ENCODE measurements at places on chromosomes 6 and 20. TPM values are rescaled to one million over a fixed set of nuclear protein-coding genes. Genes with fewer than 3 reads are reported as not detected.
A peak's percentile ranks its signal among the peaks of the same experiment; 100 is the strongest.

DNA sequence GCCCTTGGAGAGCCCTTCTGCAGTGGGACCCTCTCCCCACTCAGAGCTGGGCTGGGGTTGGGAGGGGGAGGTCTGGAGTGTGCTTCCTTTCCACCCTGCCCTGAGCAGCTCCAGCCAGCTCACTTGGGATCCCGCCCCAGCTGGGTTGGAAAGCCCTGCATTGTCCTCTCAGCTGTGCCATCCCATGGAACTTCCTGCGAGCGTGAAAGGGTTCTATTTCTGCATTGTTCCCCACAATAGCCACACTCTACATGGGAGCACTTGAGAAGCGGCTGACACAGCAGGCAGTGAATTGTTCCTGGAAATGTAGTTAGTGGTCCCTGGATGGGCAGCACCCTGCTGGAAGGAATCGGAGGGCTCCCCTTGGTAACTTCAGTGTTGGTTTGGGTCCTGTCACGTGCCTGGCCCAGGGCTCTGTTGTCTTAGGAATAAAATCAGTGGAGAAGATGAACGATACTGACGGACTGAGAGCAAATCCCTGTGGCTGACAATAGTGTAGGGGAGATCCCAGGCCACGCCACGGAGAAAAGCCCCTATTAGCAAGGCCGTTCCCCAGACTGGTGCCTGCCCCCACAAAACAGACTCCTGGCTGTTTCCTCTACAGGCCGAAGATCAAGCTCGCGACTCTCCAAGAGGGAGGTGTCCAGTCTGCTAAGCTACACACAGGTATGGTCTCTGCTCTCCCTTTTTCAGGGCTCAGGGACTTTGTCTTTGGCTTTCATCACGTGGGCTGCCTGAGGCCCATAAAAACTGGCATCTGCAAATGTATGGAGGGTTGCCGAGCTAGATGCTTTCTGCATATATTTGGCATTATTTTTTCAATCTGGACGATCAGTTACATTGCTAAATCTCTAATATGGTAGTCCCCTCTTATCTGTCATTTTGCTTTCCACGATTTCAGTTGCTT is 18.8 kb downstream of the DNMT3B start:
- H3K27ac ChIP-seq, result no peak overlapping the region
- H3K4me3 ChIP-seq, result no peak overlapping the region
- H3K4me1 ChIP-seq, result no peaks in the 10 kb centered on the region
- DNase-seq, result no peak

DNA sequence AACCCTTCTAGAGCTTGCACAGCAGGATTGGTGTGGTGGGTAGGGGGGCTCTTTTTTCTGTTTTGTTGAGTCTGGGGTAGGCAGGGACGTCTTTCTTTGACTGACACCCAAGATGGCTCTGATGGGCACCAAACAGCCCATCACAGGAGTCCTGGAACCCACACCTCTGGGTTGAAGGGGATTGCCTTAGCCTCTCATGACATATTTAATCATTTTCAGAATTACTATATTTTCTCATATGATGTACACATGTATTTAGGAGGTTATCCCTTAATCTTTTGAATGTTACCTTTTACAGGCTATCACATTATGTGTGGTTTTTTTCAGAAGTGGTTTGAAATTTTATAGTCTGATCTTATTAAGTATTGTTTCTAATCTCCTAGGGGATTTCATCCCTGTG is 64.6 kb downstream of the RPP40 start:
- no peak overlapping the region for H3K4me3 ChIP-seq
- H3K36me3 ChIP-seq, result peaks cover 4% of the 10 kb centered on the region
- no peaks in the 10 kb centered on the region for H3K27me3 ChIP-seq

DNA sequence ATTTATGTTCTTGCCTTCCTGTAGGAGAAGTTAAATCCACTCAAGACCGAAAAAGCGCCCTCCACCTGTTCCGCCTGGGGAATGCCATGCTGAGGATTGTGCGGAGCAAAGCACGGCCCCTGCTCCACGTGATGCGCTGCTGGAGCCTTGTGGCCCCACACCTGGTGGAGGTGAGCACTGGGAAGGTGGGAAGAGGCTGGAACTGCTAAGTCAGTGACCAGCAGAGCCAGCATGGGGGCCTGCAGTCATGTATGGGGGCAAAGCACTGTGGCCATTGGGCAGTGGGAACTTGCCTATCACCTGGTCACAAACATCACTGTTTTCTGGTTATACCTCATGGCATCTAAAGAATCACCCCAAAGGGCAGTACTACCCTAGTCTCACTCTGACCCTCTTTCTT is 78.5 kb upstream of the PBOV1 start:
- no peak overlapping the region for H3K4me3 ChIP-seq
- no peak for DNase-seq
- no peaks in the 10 kb centered on the region for H3K4me1 ChIP-seq

DNA sequence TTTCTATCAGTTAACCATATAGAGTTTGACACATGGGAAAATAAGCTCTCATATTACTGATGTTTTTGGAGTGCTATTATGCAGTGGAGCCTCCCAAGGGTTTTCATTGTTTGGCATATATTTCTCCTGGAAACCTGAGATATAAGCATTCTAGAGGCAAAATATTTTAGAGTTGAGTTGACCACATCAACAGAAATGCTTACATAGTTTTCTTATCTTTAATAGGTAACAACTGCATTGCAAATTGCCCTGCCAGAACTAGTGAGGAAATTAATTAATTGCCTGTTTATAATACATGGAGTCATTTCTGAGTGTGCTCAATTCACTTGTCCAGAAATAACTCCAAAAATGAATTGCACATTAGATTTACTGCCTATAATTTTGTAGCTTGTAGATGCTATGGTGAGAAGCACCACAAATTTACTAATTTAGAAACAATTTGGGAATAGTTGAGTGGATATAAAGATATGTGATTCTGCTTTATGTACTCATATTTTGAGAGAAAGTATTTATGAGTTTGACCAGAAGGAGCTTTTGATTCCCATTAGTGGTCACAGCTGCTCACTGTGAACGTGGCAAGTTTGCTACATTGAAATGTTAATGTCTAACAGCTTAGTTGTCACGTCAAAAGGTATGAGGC is 288.7 kb downstream of the CD109 start:
- H3K4me3 ChIP-seq, result no peak overlapping the region
- H3K27me3 ChIP-seq, result no peaks in the 10 kb centered on the region
- H3K4me1 ChIP-seq, result no peaks in the 10 kb centered on the region
- no peak for DNase-seq

DNA sequence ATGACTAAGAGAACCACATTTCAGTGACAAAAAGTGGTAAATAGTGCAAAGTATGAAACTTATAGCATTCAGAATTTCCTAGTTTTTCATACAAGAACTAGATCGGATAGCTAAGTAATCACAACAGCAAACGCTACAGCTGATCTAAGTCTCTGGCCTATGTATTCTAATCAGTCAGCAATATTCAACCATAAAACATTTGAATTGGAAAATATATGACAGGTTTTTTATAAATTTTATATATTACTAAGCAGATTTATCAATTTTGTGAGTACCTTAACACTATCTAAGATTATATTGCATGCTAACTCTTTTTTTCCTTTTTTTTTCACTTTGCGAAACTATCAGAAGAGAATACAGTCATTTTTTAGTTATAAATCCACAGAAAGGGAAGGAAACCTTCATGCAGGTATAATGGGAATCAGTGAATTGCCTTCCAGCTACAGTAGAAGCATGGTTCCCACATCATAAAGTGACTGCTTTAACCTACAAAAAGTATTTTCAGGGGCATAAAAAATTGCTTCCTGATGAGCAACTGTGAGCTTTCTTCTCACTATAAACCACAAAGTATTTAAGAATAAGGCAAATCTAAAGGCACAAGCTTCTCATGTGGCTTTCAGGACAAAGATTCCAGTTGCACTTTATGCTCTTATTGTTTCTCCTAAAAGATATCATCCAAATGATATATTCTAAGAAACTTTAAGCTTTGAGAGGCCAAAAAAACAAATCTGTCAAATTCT is 74.0 kb upstream of the GJE1 start:
- no peak overlapping the region for H3K27ac ChIP-seq
- no peaks in the 10 kb centered on the region for H3K36me3 ChIP-seq
- H3K27me3 ChIP-seq, result peaks cover 2% of the 10 kb centered on the region
- H3K4me3 ChIP-seq, result no peak overlapping the region
- DNase-seq, result no peak

GRCh38 chr20:34676642-34677373 is at the start of gene PIGU:
Gene PIGU, minus strand, starts transcription at chr20:34677092. Its CDS starts 7 bp downstream, at chr20:34677085.
- H3K27ac ChIP-seq, result peak within 1 kb of the TSS; percentile 98
- peaks cover 4% of the 10 kb centered on the region for H3K27me3 ChIP-seq
- DNase-seq, result peak; percentile 94
- H3K4me1 ChIP-seq, result peaks cover 17% of the 10 kb centered on the region

- DNase-seq, result no peak
- no peak overlapping the region for H3K27ac ChIP-seq
- H3K4me1 ChIP-seq, result peaks cover 89% of the 10 kb centered on the region
- H3K36me3 ChIP-seq, result no peaks in the 10 kb centered on the region
Observed at GRCh38 chr6:163525926-163526325, 111.4 kb downstream of the QKI start.

DNA sequence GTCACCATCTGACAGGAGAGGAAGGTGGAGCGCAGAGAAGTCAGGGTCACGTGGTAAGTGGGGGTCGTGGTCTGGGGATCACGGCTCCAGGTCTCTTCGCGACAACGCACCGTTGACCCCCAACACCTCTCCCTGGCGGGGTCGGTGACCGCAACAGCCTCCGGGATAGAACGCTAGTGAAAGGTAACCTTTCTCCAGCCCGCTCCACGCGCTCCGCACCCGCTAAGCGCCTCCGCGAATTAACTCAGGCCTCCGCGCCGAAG is 600 bp upstream of the SYNJ2 start:
- peak overlapping the region; percentile 79 for H3K27ac ChIP-seq
- peaks cover 4% of the 10 kb centered on the region for H3K27me3 ChIP-seq
- peaks cover 51% of the 10 kb centered on the region for H3K4me1 ChIP-seq
- peak overlapping the region; percentile 92 for H3K4me3 ChIP-seq
- H3K36me3 ChIP-seq, result no peaks in the 10 kb centered on the region
- DNase-seq, result peak; percentile 23

The MAS1 gene
- not detected for polyA plus RNA-seq

The TEAD3 gene
- not detected for polyA plus RNA-seq

The RNF5 gene
- 190 TPM for polyA plus RNA-seq
